ENCODE measurements at places on chromosomes 4 and X. TPM values are rescaled to one million over a fixed set of nuclear protein-coding genes. Genes with fewer than 3 reads are reported as not detected.

- DNase-seq, result no peak
Observed at GRCh38 chr4:5021546-5021945, 2.3 kb upstream of the CYTL1 start.

GRCh38 chrX:85544609-85545008 is 165.1 kb upstream of the POF1B start:
- DNase-seq, result no peak

GRCh38 chrX:11437642-11438379 is 144.6 kb downstream of the AMELX start:
- DNase-seq, result peak; percentile 62

DNA sequence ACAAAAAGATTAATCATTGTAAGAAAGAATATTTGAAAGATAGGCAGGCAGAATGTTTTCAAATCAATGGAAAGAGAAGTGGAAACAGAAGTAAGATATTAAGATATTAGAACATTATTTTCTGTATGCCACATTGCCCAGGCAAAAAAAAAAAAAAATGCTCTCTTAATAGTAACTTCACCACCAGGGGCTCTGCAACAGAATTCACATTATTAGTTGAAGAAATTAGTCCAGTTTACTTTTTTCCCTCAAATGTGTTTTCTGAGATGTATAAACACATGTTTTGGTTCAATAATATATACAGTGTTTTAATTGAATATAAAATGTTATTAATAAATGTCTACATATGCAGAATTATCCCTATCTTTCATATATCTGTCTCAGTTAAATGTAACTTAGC is 78.0 kb upstream of the ADAD1 start:
- DNase-seq, result no peak

DNA sequence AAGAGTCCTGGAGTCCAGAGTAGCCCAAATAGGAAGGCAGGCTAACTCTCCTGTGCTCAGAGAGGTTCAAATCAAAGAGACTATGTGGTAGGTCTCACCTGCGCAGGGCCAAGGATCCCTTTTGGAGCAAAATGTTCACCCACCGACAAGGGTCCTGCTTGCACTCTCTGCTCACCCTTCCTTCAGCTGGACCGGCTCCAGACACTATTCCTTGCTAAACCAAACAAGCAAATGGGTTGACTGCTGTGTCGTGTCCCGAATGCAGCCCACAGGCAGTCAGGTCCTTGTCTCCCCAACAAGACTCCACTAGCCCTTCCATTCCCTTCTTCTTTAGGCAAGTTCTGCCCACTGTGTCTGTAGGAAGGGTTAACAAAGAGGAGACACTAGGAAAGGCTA is 760 bp downstream of the TRMT2B start:
- DNase-seq, result no peak

- no peak for DNase-seq
Observed at GRCh38 chrX:42720209-42720608, 57.8 kb downstream of the PPP1R2C start.

- DNase-seq, result no peak
Observed at GRCh38 chr4:139973015-139973414, 181.0 kb downstream of the MAML3 start.

DNA sequence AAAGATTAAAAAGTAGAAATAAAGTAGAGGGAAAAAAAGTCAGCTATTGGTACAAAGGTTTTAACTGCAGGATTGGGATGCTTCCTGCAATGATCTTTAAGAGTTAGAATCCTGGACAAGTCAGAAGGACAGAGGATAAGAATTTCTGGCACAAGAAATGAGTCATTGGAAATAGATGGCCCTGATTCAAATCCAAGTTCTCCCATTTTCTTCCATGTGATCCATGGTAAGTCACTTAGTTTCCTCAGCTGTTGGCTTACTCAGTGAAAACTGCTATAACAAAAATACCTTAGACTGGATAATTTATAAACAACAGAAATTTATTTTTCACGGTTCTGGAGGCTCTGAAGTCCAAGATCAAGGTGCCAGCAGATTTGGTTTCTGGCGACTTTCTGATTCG is 13.3 kb upstream of the TBC1D19 start:
- DNase-seq, result no peak

DNA sequence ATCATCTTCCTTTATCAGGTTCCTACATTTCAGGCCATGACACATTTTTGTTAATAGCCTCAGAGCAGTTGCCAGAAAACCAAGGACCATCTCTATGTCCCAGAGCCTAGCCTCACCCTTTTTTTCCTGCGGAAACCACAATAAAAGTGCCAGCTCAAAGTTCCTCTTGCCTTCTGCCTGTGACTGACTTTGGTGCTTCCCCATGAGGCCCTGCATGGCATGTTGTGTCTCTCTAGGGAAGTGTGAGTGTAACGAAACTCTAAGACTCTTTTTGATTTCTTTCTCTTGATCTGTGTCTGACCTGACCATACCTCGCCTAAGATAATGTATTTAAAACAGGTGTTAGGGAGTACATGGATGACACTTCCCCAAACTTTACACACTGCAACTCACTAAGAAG is 642.3 kb upstream of the BOD1L1 start:
- no peak for DNase-seq

GRCh38 chr4:137454767-137455166 is 77.5 kb downstream of the PCDH18 start:
- no peak for DNase-seq

DNA sequence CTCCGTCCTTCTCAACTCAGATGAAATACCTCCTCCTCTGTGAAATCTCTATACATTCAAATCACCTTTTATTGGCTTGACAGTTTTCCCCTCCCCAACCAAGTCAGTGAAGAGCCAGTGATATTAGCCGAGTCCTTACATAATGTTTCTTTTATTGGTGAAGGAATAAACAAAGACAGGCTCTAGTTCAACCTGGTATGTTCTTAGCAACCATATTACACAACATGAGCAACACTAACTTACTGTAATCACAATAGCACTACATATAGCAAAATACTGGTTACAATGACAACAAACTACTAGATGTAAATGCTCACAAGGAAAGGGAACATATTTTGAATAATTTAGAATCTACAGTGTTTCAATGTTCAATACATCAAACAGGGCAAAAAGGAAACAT is 19.9 kb downstream of the DHX15 start:
- no peak for DNase-seq

DNA sequence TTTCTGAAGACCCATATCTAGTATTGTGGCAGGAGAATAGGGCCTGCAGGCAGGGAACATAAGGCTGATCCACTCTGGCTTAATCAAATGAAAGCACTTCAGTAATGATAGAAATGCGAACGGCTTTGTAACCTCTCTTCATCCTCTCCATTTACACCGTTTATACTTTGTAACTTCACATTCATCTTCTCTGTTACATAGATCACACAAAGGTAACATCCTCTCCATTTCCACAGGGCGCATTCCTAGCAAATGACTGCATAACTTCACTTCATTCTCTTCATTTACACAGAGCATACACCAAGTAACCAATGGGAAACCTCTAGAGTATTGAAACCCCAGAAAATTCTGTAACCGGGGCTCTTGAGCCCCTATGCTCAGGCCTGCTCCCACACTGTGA is 65.5 kb upstream of the SLC34A2 start:
- no peak for DNase-seq

DNA sequence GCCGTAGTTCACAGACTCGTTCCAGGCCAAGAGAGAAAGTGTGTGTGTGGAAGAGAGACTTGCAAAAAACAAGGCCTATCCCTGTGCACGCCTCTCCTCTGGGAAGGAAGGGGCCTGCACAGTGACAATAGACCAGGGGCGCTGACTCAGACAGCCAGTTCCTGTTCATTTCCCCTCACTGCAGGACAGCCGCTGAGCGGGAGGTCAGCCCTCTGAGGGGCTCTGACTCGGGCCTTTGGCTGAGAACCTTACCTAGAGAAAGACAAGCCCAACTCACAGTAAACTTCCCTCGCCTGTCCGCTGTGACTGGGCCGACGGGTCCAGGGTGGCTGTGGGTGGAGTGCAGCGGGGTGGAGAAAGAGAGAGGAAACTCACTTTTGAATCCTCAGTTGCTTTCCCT is 52.1 kb downstream of the RTL5 start:
- peak; percentile 58 for DNase-seq

DNA sequence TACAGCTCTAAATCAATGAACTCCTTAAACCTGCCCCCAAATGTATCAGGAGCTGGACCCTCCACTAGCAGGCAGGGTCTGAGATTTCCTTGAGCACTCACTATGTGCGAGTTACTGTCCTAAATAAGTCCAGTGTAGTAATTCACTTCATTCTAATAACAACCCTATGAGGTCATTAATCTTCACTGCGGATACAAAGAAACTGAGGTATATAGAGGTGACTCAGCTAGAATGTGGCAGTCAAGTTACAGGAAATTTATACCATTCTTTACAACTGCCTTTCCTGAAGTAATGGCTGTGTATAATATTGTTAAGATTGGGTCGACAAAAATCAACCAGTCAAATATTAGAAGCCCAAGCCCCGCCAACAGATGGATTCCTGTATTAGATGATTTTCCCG is 473.9 kb upstream of the FTHL17 start:
- DNase-seq, result no peak

DNA sequence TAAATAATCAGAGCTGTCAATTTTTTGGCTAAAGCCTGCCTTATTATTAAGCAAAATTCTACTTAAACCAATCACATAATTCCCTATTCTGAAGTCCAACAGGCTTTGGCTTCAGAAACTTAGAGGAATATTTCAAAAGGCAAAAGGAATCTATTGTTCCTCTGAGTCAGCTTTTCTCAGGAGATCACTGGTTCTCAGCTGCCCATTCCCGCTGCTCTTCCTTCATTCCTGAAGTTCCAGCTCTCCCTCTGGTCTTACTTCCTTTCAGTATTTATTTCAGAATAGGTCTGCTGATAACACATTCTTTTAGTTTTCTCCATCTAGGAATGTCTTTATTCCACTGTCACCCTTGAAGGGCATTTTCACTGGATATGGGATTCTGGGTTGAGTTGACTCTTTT is 133.7 kb downstream of the SOWAHB start:
- DNase-seq, result no peak

DNA sequence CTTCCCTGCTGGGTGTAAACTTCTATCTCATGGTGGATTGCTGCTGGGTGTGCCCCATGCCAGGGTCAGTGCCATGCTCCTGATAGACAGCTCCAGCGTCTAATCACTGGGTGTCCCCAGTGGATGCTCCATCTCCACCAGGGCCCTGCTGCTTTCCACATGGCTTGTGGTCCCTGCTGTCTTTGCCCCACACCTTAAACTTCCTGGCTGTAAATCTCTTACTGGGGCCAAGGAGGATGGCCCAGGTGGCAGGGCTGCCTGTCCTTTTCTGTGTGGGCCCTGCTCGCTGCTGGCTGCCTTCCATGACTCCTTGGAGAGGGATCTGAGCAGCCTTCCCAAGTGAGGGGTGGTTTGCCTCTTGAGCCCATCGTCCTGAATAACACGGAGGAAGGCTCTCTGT is 51.8 kb downstream of the RGS12 start:
- no peak for DNase-seq

- DNase-seq, result no peak
Observed at GRCh38 chrX:65536291-65536690, 1.7 kb upstream of the LAS1L start.

DNA sequence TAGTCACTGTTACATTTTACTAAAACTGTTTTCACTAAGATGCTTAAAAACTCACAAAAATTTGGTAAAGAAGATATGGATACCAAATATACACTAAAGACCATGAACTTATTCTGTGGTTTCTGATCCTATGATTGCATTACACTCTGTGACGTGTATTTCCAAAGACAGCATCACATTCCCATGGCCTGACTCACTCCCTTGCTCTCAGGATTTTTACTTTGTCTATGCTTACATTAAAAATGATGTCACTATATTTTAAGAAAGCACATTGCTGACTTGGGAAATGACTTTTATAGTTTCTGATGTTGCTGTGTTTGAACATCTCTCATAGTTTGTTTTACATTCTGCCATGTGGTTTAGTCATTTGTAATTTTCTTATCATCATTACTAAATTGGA is 327.9 kb upstream of the MAGEB18 start:
- DNase-seq, result no peak

GRCh38 chr4:156594624-156595023 is 377.0 kb downstream of the PDGFC start:
- peak; percentile 33 for DNase-seq

DNA sequence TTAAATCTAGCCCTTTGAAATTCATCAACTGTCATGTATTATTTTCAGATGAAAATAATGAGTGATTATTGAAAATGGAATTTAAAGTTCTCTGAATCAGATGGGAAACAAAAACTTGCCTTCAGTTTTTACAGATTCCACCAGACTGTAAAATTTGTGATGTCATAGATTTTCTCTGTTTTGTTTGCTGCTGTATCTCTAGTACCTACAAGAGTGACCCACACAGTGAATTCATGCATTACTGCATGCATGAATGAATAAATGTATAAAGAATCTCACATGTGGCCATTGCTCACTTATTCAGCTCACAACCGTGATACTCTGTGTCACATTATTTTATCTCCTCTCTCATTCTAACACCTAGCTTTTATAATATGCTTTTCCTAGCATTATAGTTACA is 532.2 kb upstream of the AGA start:
- DNase-seq, result no peak

DNA sequence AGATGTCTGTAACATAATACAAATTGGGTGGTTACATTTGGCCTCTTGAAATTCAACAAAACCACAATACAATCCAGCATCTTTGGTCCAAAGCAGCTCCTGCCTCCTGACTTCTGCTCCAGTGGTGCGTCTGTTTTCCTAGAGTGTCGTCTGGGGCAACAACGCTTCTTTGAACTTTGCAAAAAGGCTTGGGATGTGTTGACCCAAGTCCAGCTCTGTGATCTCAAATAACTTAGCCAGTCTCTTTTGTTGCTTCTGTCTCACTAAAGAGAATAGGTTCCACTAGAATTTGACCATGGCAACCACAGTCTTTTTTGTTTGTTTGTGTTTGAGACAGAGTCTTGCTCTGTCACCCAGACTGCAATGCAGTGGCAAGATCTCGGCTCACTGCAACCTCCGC is 324.0 kb downstream of the DHRSX start:
- no peak for DNase-seq

DNA sequence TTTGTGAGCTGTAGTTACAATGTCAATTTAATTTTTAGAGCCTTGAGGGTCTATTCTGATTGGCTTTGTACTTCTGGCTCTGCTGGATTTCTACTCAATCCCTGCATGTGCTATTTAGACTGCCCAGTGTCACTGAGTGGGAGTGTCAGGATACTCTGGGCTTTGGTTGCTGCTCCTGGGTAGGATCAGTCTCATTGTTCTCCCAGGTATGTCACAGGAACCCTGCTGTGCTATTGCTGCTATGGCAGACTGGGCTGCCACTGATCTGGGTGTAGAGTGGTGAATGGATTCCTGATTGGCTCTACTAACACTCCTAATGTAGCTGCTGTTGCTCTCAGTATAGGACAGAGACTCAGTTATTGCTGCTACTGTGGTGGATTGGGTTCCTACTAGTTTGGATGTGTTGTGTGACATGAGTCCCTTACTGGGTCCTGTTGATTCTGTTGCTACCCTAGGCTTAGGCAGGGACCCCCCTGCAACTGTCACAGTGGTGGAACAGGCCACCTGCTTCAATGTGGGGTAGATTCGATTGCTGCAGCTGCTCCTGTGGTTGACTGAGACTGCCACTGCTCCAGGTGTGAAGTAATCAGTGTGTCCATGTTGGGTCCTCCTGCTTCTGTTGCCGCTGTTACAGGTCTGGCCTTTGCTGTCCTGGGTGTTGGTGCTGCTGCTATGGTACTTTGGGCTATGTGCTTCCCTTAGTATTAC is 707.8 kb upstream of the AMOT start:
- DNase-seq, result no peak

SSX4 gene
- total RNA-seq, result not detected

CXCL6 gene
- total RNA-seq, result 7.3 TPM

ATOH1 gene
- not detected for total RNA-seq

TMPRSS11F gene
- not detected for total RNA-seq

AMOT gene
- total RNA-seq, result 6.9 TPM

Data from right lobe of liver (tissue), 6 donors.